ENCODE measurements at places on chromosomes 4 and X. TPM values are rescaled to one million over a fixed set of nuclear protein-coding genes. Genes with fewer than 3 reads are reported as not detected.

DNA sequence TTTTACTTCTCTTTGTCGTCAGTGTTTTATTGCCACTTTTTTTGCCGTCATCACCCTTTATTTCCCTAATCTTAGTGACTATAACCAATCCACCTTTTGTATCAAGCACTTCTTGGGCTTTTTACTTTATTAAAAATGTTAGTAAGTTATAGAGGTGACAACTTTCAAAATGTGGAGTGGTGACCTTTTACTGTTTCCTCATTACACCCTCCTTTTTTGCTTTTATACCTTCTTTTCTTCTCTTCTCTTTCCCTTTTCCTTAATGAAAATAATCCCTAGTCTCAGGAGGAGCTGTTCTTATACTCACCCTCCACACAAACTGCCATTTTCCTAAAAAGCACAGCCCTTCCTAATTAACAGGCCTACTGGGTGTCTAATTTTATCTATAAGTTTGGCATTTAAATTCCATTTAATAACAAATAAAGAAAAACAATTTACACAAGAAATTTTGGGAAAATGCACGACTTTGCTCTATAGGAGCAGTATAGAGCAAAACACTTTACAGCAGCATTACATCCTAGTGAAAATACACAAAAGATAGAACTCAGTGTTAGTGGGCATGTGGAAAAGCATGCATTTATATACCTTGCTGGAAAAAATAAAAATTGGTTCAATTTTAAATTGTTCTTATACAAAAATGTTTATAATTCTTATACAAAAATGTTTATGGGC, 27.3 kb downstream of the BBS12 start:
- DNase-seq = no peak

HADH gene
- total RNA-seq = 26.4 TPM

GRCh38 chr4:120544838-120545237, 377.7 kb downstream of the PRDM5 start:
- DNase-seq = no peak

- no peak for DNase-seq
Observed at GRCh38 chr4:148344941-148345340, 97.3 kb downstream of the NR3C2 start.

GRCh38 chrX:12843668-12844279, 23.1 kb upstream of the TLR7 start:
- DNase-seq = no peak

GRCh38 chrX:110795645-110796406, at the start of gene CHRDL1:
TSS of gene CHRDL1 (minus strand) at chrX:110795817. CDS start at chrX:110792181, 3,636 bp downstream.
- no peak for DNase-seq

SYNPO2 gene
- total RNA-seq = 0.27 TPM

DNA sequence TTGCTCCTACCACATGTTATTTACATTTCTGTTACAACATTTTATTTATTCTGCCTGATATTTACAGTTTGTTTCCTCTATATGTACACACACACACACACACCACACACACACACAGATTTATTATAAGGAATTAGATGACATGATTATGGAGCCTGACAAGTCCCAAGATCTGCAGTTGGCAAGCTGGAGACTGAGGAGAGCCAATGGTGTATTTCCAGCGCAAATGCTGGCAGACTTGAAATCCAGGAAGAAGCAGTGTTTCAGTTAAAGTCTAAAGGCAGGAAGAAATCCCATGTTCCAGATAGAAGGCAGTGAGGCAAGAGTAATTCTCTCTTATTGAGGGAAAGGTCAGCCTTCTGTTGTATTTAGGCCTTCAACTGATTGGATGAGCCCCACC, 1.8 kb upstream of the KLHL4 start:
- no peak for DNase-seq

DNA sequence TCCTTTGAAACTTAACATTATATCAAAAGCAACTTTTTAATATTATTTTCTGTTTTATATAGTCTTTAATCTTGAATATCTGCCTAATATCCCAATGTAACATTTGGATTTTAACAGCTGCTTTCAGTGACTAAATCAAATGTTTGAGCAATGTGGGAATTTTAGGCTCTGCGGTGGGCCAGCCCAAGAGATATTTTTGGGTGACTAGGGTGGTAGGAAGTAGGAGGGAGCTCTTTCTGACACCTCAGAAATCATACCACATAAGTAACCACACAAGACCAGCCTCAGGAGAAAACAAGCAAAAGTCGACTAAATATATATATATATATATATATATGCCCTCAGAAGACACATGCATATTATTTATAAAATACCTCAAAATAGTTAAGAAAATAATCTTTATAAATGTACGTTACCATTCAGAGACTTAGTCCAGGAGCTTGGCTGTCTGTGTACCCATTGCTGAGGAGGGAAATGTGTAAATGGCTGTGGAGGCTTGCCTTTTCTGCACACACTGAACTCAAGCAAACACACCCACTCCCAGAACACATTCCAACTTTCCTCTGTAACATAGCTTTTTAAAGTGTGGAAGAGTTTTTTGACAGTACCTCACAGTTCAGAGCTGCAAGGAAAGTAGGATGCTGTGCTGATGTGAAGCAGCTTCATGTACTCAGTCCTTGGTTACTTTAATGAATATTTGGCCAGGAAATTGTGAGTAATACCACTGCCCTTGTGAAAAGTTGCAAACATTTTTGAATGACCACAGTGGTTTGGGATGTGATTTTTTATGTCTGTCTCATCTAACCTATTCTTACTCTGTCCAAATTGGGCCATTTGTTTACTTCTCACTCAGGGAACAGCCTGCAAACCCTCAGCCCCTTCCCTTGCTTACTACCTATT, at the start of gene RTL3:
RTL3 (minus strand) TSS at position 484 of the 900 bp plus-strand sequence. CDS start 908 bp downstream, outside the sequence.
- DNase-seq = no peak

TGIF2LX gene
- not detected for total RNA-seq

GYPB gene
- not detected for total RNA-seq

HNRNPH2 gene
- total RNA-seq = 28.7 TPM

DNA sequence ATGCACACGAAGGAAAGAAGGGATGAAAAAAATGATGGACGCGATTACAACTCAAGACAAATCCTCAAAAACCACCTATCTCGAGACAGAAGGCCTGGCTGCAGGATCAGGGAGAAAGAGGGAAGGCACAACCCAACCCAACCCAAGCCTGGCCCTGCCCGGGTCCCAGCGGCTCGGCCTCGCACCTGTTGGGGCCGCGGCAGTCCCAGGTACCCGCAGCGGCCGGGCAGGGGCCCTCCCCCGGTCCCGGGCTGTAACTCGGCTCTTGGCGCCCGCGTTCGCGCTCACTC, 464 bp downstream of the RASGEF1B start:
- no peak for DNase-seq

DNA sequence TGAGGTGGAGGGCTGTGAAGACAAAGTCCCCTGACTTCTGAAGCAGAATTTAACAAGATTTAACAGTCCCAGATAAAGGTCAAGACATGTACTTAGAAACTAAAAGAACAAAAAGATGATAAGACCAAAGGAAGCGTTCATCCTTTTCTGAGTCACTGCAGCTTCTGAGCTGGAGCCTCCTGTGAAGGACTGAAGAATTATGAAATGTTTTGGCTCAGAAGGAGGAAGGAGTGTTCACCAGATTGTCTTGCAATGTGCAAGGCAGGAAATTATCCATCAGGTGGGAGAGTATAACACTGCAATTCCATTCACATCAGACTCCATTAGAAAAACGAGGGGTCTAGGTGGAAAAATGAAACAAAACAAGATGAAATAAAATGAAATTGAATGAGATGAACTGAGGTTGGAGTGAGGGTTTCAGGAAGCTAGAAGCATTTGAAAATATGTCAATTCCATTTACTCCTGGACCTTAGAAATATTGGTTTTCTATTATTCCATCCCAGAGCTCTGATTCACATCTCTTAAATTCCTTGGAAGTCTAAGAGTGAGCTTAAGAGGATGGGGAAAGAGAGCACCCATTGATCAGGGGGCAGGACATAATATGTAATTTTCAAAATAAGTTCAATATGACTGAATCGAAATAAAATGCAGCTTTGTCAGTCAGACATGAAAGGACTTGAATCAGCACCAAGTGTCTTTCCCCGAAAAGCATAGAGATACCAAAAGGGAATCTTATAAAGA, 186.1 kb upstream of the LNX1 start:
- DNase-seq = no peak

GRCh38 chr4:17168571-17168970, 270.1 kb upstream of the LDB2 start:
- DNase-seq = no peak

DNA sequence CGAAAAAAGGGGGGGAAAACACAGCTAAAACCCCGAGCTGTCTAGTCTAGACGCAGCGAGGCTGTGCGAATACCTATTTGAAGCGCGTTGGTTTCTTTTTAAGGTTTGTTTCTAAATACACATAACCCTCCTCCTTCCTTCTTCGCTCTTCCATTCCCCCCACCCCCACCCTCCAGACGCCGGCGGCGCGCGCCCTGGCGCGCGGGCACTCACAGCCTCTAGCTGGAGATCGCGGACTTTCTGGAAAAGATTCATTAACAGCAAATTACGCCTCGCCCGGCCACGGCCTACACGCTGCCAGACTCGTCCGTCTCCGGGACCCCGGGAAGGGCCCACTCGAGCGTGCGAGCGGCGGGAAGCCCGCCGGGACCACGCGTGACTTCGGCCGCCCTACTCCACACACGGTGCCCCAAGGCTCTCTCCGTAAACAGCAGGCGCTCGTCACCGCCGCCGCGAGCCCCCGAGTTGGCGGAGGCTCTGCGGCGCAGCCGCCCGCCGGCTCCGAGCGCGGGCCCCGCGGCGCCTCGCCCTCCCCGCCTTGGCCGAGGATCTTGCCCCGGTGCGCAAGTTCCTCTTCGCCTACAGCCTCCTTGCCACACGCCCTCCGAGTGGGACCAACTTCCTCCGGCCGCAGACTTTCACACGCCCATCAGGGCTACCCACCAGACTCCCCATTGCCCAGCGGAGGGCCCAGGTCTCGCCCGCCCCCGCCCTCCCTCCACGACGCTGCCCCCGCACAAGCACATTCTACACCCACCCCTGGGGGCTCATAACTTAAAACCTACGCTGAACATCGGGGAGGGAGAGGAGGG, 2.0 kb downstream of the BCOR start:
- DNase-seq = no peak

GRCh38 chr4:7861440-7861881, 78.2 kb downstream of the AFAP1 start:
- no peak for DNase-seq

HS6ST2 gene
- 0.63 TPM for total RNA-seq

CENPVL2 gene
- total RNA-seq = not detected

GLRB gene
- total RNA-seq = not detected

UGT2B10 gene
- total RNA-seq = not detected

DNA sequence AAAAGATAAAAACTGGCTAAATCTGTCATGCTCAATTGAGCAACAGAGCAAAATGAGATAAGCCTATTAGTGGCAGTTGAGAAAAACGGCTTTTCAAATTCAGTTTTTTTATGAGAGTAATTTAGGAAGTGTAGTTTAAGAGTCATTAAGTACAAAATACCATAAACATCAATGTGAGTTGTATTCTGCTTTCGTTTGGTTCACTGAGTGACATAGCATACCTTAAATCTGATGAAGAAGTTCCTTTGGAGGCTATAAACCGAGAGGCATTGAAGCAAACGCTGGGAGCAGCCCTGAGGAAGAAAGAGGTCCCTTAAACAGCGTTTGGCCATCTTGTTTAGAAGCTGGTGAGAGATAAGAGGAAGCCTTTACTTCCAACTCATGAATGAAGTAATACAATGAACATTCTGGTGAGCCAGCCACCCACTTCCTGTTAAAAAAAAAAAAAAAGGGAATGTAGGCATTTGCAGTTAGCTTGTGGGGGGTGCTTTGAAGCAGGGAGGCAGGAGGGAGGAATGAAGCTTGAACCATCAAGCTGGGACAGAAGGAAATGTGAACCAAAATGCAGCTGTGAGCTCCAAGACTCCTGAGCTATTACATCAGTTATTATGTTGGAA, 132.3 kb downstream of the ZNF330 start:
- DNase-seq = no peak

DNA sequence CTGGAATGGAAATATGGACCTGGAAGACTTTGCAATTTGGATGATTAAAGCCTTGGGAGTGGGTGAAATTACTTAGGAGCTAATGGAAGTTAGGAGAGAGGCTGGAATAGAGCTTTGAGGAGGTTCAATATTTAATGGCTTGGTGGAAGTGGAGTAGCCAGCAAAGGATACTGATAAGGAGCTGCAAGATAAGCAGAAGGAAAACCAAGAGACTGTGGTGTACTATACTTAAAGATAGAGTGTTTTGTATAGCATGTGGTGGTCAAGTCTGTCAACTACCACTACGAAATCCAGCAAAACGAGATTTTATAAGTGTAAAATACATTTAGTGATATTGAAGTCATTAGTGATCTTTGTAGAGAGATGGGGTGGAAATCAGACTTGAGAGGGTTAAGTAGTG, 54.0 kb upstream of the TMLHE start:
- DNase-seq = no peak

DNA sequence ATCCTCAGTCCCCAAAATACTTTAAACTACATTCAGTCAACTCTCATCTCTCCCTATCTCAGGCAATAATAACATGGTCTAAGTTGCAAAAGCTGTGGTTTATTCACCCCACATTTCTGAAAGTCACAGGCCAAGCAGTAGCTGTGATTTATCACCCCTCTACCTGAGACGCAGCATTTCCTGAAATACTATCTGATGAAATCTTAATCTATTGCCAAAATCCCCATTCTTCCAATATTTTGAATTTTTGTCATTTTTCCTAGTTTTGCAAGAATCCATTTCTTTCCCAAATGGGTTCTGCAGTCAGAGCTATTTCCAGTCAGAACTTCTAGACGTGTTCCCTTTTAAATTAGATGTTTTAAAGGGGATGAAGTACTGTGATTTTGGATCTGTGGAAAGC, 148.3 kb downstream of the BANK1 start:
- DNase-seq = no peak

GLRA2 gene
- not detected for total RNA-seq

P2RY10 gene
- total RNA-seq = 9.6 TPM

CT45A10 gene
- total RNA-seq = not detected

BEX4 gene
- 8.5 TPM for total RNA-seq

DNA sequence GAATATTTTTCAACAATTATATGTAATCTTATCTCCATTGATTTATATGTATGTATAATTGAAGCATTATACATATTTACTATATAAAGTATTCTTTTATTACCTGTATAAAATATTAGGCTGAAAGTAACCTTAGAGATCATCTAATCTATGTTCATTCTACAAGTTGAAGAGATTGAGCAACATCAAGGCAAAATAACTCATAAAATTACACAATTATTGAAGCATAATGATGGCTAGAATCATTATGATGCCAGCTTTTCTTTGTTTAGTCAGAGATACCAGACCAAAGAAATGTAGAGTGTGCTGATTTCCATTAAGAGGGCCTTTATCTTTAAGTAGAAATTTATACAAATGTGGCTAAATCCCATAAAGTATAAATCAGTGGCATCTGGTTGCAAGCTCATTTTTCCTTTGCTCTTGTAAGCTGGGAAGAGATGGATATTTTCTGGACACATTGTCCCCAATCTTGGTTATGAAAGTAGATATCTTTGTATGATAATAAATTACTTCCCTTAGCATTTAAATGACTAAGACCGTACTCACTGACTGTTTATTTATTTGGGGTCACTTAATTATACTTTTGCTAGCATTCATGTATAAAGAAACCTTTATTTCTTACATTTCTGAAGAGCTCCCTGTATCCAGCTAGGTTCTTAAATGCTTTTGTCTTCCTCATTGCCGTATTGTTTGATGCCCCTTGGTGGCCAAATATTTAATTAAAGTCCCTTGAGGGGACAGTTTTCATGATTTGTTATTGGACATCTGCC, 339.8 kb downstream of the PCDH7 start:
- DNase-seq = no peak
